HT-29 (cell line): ENCODE measurements at places on chromosomes 12 and 14.
A peak's percentile ranks its signal among the peaks of the same experiment; 100 is the strongest.

DNA sequence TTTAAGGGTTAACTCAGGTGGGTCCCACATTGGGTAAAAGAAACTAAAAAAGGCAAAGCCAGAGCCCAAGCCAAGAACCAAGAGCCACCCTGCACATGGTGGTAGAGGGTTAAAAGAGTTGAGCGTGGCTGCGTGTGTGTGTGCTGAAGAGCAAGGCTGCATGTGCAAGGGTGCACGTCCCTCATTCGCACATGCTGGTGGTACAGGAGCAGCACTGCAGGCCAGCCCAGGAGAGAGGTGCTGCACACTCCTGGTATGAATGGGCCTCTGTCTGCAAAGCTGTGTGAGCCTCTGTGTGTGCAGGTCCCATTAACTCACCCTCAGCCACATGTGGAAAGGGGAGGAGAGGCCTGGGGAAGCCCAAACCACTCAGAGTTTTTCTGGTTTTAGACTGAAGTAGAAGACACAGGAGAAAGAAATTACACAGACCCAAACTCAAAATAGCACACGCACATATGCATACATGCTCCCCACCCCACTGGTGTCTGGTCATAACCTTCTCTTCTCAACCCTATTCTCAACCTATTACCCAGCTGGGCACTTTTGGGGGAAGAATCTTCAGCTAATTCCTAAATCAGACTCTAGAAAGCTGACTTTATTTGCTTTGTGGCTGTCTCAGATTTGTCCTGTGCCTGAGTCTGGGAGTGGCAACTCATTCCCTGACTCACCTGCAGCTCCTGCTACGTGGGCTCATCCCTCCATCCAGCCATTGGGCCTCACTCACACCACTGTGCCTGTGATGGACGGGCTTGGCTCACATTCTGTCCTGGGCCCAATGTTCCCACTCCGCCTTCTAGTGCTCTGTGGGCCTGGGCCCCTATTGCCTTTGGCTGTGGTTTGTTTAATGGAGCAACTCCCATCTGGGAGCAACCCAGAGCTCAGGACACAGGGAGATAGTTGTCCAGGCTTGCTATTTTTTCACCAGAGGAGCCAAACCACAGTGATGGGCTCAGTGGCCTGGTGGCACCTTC lies 30.8 kb upstream of the COL2A1 start:
- DNase-seq: no peak

DNA sequence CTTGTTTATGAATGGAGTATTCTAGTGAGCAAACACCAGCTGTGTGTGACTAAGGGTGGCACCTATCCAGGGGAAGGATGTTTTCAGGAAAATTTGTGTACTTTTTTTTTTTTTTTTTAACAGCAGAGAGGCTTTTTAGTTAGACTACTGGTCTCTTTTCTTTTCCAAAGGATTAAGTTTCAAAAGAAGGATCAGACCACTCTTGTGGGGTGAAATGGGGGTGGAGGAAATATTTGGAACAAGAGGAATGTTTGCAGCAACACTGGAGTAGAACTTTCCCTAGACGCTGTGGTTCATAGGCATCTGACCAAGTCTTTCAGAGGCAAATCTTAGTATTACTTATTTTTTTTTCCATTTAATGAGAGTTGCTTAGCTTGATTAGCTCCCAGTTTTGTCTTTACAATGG lies 21.1 kb downstream of the NUBPL start:
- no peak for DNase-seq

DNA sequence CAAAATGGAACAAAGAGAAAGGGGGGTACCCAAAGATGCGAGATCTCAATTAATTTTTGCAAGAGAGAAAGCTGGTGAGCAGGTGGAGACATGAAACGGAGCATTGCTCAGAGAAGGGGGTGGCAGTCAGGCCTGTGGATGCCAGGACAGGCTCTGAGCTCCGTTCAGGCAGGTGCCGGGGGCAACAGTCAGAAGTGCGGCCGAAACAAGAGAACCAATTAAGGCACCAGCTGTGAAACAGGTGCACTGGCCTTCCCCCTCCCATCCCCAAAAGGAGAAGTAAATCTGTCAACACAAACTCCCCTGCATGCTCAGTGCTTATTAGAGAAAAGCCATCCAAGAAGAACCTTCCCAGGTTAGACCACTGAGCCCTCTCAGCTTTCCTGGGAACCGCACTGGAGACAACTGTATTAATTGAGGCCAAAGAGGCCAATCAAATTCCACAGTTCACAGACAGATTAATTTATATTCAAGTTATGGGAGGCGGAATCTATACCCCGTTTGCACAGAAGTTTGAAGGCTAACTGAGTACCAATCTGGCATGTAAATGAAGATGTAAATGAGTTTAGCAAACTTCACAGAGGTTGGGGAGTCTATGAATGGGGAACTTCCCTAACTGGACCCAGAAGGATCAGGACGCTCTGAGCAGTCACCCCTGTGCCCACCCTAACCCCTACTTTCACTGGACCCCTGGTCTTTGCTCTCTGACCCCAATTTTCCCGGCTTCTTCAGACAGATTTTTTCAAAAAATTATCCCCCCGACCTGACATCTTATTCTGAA lies 20.9 kb downstream of the OAS2 start:
- DNase-seq: no peak

GRCh38 chr12:26651036-26651435 lies 182.0 kb downstream of the ITPR2 start:
- no peak for DNase-seq

DNA sequence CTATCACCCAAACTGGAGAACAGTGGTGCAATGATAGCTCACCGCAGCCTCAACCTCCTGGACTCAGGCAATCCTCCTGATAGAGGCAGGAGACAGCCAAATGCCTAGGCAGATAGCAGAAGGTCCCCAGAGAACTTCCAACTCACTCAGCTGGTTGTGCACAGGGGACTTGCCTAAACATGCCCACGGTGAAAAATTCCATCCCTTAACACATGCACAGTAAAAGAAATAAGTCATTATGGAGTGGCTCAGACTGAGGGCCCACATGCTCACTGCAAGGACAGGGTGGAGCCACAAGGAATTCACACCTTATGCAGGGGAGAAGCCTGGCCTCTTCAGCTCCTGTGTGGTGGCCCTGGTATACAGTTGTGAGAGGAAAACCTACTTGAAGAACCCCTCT lies 525.8 kb upstream of the ATP2B1 start:
- DNase-seq: no peak

GRCh38 chr12:25939606-25940005 lies 18.9 kb upstream of the RASSF8 start:
- DNase-seq: no peak

GRCh38 chr14:63228217-63228616 lies 24.0 kb downstream of the RHOJ start:
- DNase-seq: no peak

DNA sequence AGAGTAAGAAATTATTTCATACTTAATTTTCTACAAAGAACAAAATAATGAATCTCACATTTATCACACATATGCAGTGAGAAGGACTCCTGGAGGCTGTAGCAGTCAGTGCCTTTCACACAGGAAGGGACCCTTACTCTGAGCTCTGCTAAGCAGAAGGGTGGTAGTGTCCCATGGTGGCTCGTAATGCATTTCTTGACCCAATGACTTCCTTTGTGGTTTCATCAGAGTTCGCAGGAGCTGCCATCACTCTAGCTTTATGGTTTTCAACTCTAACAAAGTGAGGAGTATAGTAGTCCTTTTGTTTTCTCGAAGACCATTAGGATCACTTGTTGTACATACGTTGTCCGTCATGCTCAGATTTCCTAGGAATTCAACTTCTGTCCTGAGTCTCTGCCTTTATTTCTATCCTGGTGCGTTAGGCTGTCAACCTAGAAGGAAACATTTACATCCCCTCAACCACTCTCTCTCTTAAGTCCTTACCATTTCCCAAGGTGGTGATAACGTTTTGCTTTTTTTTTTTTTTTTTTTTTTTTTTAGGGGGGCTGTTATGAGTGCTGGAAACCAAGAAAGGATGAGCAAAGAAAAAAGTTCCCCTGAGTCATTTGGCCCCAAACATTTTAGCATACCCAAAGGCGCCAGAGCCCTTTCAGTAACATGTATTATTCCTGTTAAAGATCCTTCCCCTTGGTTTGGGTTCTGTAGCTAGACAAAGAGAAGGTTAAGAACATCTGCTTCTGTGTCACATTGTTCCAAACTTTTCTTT lies 37.2 kb downstream of the GABARAPL1 start:
- no peak for DNase-seq

DNA sequence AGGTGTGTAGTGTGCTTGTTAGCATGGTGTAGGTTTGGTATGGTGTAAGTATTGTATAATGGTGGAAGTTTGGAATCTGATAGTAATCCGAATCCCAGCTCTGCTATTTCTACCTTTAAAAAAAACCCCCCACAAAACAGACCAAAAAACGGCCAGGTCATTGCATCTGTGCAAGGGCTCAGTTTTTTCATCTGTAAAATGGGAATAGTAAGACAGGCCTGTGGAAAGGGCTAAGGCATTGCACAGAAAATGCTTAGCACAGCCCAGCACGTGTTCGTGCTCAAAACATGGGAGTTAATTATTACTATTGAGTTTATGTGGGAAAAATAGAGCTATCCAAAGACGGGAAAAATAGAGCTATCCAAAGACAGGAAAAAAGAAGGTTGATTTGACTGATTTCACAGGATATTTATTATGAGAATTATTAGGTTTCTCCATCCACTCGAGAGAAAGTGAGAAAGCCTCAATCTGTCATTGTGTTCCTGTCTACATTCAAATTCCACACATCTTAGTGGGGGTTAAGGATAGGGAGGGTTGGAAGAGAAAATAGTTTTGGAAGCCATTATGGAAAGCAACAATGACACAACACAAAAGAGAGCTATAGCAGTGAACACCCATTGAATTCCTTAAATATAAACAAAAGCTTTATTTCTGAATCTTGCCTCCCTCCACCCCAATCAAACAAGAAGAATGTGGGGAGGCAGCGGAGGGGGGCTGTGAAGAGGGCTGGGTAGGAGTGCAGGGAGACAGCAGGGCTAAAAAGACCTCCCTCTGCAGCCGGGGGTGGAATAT lies 126.8 kb upstream of the MAX start:
- no peak for DNase-seq

DNA sequence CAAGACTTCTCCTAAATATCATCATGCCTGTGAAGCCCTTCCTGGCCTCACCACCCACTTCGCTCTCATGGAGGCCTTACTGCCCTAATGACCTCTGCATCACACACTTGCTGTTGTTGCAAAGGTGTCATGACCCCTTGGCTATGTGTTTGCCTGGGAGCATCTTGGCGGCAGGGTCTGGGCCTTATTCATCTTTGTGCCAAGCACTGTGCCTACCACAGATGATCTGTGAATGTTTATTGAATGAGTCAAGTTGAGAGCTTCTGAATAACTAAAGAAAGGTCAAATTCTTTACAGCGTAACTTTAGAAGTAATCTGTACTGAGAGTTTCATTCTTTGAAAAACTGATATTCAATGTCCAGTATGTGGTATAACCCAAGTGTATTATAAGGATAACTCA lies 113.3 kb downstream of the TTC8 start:
- no peak for DNase-seq

- no peak for DNase-seq
These were observed 51.8 kb upstream of the FBRSL1 start for GRCh38 chr12:132437943-132438700.

- peak; percentile 54 for DNase-seq
These were observed 120.9 kb upstream of the BCL2L14 start for GRCh38 chr12:11949738-11950411.

DNA sequence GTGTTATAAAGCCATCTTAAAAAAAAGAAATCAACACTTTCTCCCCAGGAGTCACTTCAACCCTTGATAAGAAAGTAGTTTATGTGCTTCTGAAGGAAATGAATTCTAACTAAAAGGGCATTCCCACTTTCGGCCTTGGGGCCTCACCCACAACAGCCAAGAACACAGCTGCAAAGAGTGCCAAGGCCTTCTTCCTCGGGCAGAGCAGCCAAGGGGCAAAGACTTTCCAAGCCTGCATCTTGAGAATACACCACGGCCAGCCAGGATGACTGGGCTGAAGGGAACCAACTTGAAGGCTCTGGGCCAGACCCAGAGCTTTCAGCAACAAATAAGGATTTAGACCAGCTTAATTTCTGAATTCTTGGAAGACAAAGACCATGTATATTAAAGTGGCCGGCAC lies 60.4 kb upstream of the FOXN3 start:
- DNase-seq: no peak

DNA sequence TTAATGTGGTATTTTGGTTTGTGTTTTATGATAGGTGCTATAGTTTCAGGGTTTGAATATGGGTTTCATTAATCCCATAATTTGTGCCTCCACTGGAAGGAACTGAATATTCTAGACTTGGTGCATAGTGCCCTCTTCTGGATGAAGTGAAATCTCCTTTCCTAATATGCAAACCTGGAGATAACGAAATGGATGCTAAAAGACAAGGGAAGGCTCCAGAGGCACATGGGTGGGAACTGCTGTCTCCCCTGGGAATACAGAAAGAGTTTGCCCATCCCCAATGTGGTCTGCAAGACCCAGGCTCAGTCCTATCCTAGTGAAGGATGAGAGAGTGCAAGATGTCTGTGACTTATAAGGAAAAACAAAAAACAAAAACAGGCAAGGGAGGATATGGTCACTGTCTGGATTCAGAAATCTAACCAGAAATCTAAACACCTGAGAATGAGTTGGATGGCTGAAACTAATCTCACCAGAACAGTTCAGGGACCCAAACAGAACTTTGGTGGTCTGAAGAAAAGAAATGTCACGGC lies 142.3 kb upstream of the TMPO start:
- DNase-seq: peak; percentile 61

DNA sequence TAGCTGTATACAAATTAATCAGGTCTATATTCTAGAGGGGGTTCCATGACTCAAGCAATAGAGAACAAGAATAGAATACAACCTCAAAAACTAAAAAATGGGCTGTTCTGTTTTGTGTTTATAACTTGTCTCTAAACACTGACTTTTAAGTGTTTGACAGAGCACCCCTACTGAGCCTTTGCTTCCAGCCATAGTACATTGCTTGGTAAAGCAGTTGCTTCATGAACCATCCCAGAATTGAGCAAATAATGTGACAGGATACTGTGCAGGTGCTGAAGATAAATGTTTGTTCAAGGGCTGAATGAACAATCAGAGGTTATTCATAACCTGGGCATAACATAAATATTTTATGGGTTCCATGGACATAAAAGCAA lies 11.5 kb downstream of the SPTSSA start:
- DNase-seq: peak; percentile 45

GRCh38 chr12:56632701-56633467 lies 2.8 kb upstream of the BAZ2A start:
- no peak for DNase-seq

- DNase-seq: no peak
These were observed 5.8 kb downstream of the ARHGEF40 start for GRCh38 chr14:21075719-21076437.

DNA sequence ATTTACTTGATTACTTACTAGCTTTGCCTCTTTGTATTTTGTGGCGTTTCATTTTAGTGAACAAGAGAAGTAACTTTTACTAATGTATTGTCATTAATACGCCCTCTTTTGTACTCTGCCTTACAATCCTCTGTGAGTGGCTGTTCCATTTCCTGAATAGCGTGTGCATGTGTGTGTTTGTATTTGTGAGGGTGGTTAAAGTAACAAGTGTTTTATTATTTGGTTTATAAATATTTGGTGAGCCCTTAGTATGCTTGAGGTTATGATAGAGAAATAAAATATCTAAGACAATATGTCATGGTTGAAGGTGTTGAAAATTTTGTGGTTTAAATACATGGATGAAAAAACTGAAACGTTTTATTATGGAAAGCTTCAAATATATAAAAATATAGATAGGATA lies 71.7 kb upstream of the REP15 start:
- DNase-seq: no peak

GRCh38 chr12:92995258-92995903 lies 66.3 kb upstream of the EEA1 start:
- DNase-seq: no peak
